ENCODE measurements at places on chromosomes 2 and 18.
A peak's percentile ranks its signal among the peaks of the same experiment; 100 is the strongest.

DNA sequence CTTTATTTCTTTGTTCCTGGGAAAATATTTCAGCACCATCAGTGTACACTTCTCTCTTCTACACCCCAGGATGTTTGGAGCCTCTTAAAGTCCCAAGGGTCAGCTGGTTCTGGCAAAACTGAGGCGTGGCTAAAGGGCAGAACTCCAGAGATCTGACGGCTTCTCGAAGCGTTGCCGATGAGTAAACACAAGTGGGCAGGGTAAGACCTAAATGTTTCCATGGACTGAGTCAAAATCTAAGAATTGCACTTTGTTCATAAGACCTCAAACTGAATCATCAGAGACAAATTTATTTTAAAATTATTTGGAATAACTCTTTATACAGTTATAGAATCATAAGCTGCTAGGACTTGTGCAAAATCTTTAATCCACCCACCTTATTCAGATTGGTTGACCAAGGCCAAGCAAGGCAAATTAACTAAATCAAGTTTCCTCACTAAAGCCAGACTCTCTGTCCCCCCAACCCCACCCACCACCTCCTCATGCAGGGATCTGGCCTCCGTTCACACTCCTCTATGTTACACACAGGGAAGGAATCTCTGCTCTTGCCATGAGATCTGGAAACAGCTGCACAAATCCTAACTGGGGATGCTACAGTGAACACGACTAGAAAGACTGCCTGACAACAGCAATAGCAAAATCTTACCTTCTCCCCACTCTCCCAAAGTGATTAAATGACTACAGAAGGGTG lies 342.6 kb upstream of the KLHL29 start:
- no peak for DNase-seq

GRCh38 chr2:180319586-180320405 lies 312.7 kb upstream of the CWC22 start:
- no peak for DNase-seq

- DNase-seq, result peak; percentile 70
These were observed 30.9 kb downstream of the SMCHD1 start for GRCh38 chr18:2686349-2686968.

DNA sequence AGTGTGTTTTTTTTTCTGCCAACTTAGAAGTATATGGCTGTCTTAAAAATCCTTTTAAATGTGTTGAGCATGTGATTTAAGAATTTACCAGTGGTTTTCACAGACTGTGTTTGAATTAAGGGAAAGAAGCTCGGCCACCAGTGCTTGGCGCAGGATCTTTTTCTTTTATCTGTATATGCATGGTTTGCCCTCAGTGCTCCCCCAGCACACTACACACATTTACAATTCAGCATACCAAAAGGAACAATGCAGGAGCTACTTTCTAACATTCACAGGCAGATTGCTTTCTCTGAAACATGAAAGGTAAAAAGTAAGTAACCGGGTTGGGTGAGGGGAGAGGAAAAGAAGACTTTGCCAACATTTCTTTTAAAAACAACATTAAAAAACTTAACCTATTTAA lies 3.9 kb downstream of the SALL3 start:
- DNase-seq, result peak; percentile 7

- no peak for DNase-seq
These were observed 31.7 kb upstream of the SIX3 start for GRCh38 chr2:44909831-44910230.

DNA sequence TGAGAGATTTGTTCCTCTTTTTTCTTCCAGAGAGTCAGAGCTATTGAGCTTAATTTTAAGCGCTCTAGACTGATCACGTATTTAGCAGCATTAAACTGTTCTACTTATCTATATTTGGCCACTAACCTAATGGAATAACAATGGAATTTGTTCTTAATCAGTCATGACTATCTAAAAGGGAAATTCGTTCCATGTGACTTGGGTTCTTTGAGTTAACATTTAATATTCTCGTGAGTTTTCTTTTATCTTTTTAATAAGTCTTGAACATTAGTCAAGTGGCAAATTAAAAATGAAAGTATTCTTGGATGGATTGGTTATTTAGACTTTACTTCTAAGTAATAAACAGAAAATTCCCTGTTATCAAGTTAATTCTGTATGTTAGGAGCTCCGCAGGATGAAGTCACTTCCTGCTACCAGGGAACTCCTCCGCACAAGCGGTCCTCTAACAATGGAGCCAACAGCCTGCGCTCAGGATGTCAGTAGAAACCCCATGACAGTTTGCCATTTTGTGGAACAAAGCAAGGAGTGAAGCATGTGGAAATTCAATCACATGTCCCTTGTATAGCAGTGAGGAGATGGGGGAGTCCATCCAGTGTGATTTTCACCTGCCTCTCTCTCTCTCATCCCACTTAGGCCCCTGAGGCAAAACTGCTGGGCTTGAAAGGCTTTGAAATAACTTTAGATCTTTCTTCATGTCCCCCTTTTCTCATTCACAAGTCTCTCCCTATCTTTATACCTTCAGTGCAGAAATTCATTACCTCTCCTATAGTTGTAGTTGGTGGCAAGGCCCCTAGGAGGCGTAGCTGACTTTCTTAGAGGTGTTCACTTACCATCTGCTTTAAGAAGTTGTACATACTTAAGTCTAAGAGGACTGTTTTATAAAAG lies 138.1 kb downstream of the WDR7 start:
- DNase-seq, result peak; percentile 26

GRCh38 chr2:54634564-54635511 lies 88.6 kb upstream of the EML6 start:
- DNase-seq, result no peak

- no peak for DNase-seq
These were observed 15.9 kb upstream of the NDUFV2 start for GRCh38 chr18:9086624-9087023.

DNA sequence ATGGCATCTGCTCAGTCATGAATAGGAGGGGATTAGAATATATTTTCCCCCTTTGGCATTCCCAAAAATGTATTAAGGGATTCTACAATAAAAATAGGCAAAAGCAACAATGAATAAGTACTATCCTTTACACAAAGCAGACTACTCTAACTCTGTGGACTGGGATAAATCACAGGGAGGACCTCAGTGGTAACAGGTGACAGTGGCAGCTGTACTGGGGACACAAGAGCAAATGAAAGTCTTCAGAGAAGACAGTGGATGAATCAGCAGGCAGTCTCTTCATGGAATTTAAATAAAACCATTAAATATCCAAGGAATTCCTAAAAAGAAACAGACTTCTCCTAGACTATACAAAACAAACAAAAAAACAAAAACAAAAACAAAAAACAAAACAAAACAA lies 4.8 kb downstream of the CDH7 start:
- no peak for DNase-seq

DNA sequence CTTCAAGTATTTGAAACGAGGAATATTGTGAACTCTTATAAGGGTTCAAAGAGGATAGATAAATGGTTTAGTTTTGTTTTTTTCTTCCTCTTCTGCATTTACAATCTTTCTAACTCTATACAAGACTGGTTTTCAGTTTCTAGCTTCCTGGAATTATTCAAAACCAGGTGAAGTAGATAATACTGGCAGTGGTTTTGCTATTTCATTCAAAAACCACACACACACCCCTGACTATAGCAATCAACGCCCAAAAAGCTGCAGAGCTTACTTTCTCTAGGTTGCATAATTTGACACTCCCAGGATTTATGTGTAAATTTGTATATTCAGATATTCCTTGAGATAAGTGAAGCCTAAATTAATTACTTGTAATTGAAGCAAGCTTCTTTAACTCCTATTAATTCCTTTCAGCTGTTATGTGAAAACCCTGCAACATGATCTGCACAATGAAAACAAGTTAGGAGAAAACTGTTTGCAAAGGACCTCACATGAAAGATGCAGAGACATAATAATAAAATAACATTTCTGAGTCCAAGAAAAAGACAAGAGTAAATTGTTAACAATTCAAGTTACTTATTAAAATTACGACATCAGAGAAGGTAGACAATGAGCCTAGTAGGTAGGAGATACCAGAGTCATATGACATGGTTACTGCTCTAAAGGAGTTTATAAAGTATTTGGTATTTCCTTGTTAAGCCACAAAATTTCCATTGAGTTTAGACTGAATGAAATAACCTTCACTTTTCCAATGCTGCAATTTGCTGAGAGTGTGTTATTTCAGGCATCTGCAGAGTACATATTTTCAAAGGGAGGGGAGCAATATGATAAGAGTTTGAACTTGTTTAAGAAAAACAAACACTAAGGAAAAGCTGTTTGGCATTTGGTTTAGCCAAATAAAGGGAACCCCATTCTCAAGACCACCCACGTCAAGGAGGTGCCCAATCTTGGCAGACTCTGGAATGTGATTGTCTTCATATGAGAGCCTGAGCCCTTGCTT lies 1.6 kb upstream of the NFE2L2 start:
- DNase-seq, result peak; percentile 86

GRCh38 chr18:49177071-49177470 lies 226.3 kb upstream of the SMAD7 start:
- DNase-seq, result no peak

DNA sequence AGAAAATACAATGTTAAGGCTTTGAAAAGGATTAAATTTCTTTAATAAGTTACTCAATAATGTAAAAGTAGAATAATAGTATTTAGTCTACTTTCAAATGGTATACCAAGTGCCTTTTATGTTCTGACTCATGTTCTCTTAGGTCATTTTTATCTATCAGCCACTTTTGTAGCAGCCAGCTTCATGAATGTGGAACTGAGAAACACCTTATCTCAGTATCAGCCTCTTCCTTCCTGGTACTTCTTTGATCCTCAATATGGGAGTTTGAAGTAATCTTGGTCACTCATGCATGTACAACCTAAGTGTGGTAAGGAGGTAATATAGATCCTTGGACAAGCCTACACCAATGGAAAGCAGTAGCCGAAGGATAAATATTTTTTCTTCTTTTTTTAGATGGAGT lies 180.4 kb upstream of the NRXN1 start:
- DNase-seq, result peak; percentile 3

GRCh38 chr2:196331143-196331542 lies 159.8 kb upstream of the STK17B start:
- DNase-seq, result no peak

- no peak for DNase-seq
These were observed 26.6 kb downstream of the ASB18 start for GRCh38 chr2:236237468-236238190.

DNA sequence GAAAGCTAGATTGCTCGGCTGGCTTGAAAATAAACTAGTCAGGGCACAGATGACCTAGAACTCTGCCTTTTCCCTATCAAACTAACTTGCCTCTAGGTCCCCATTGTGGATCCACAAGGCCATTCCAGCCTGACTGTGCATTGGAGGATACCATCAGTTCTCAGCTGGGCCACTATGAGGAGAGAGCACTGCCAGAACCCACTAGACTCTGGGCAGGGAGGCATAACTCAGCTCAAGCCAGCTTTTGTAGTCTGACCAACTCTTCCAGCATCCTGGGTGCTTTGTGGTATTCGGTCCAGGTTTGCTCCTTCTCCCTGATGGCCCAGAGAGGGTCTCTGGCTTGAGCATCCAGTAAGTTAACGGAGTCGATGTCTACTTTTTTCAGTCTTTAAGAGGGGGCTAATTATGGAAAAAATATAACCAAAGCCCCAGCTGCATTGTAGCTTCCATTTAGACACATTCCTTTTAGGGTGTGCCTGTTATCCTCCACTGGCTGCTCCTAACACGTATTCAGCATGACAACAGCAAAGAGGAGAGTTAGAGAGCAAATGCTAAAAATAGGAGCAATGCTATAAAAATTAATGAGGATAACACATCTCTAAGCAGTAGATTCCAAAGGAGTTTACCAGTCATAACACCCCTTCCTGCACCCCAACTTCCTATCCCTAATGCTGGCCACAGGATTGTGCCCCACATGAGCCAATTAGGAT lies 15.2 kb downstream of the GKN2 start:
- no peak for DNase-seq

- no peak for DNase-seq
These were observed 77.6 kb upstream of the ALPP start for GRCh38 chr2:232300894-232301387.

- DNase-seq, result peak; percentile 90
These were observed 508.6 kb downstream of the PARD3B start for GRCh38 chr2:205053827-205054410.

DNA sequence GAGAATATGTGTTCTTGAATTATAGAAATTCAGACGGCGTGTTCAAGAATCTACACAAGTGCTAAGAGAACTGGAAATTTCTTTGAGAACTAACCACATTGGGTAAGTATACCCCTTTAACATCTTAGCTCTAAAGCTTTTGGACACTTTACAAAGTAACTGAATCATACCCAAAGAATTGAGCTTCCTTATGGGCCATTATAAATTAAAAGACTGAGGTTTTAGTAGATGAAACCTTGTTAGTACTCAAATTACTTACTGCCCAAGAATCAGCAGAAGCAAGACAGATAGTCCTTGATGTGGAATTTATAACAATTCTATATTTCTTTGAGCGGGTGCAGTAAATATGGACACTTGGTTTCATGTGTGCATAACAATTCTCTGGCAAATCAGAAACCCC lies 168.3 kb downstream of the PRPF40A start:
- no peak for DNase-seq

GRCh38 chr18:7902399-7902839 lies 335.3 kb downstream of the PTPRM start:
- DNase-seq, result no peak

GRCh38 chr2:15882761-15883497 lies 57.4 kb upstream of the MYCN start:
- no peak for DNase-seq

DNA sequence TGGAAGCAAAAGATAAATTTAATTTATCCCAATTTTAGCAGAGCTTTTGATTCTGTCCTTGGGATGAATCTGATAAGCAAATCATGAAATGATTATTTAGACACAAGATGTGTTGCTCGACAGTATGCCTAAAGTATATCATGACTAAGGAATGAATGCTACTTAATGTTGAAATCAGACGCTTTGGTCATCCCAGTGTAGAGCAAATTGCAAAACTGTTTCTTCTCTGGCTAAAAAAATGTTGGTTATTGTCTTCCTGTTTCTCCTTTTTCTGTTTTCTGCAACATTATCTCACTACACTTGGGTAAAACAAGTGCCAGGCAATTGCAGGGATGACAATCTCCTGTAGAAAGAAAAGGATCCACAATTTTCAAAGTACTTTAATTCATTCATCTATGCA lies 66.4 kb downstream of the BABAM2 start:
- no peak for DNase-seq

- no peak for DNase-seq
These were observed 8.8 kb downstream of the COLEC11 start for GRCh38 chr2:3603536-3604206.

GRCh38 chr2:26840937-26841610 lies 6.9 kb upstream of the DPYSL5 start:
- DNase-seq, result peak; percentile 52

DNA sequence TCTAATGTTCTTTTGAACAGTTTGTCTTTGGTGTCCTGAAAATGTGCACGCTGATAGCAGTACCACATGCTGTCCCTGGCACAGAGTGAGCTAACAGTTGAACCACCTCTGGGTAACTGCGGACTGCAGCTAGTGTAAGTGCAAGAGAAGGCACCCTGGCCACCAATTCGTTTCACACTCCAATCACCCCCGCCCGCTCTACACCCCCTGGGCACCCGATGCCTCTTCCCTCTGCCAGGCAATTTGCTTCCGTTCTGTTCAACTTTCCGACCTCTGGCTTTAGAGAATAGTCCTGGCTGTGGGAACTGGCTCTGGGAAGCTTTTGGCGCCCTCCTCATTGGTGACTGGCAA lies 1.4 kb downstream of the DOCK10 start:
- peak; percentile 78 for DNase-seq

GRCh38 chr18:48940854-48941611 lies 9.7 kb downstream of the SMAD7 start:
- peak; percentile 91 for DNase-seq

GRCh38 chr18:74951165-74951760 lies 257.7 kb downstream of the PTGR3 start:
- no peak for DNase-seq

Measured in common myeloid progenitor, CD34-positive (primary cell).